Fibroblast of mammary gland (primary cell): ENCODE measurements at places on chromosomes 2 and 18.

- DNase-seq: peak; percentile 70
Observed at GRCh38 chr2:33033606-33034081, 86.9 kb downstream of the LTBP1 start.

DNA sequence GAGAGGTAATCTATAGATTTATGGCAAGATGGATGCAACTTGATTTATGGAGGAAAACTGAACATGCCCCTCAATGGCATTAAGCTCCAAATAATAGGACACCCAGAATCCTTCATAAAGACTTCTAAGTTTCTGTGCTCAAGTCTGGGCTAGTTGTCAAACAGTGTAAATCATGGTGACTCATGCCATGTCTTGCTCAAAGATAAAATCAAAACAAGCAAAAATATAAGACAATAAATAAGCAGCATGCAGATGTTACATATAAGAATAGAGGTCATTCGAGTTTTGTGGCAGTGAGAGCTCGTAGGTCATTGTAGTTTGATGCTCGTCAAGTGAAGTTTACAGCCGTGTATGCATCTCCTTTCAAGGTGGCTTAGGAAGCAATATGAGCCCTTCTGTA is 403.2 kb downstream of the THSD7B start:
- peak; percentile 75 for DNase-seq

DNA sequence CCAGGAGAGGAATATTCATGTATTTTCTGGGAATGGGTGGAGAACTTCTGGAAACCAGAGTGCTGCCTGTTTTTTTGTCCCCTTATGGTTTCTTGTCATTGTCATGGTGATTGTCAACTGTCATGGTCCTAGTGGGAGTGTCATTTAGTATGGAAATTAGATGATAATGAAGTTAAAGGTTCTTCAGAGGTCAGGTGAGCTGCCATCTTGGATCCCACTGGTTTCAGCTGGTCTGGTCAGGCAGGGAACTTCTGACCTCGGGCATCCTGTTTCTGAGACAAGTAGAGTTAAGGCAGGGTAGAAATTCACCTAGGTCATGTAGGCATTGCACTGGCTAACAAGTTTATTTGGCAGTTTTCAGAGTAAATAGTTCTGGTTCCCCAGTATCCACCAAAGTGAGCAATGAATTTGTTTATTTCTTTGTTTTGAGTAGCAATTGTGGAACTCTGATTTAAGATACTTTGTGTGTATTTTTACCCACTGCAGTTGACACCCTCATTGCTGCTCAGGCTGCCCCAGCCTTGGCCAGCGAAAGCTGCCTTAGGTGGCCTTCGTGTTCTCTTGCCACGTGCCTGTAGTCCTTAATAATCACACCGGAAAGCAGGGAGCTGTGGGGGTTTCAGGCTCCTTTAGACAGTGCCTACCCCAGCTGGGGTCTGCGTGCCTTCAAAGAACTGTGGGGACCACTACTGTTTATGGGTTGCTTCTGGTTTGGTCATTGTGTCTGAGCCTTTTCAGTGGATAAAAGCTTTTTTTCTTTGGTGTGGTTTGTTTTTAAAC is 48.7 kb downstream of the NCK2 start:
- DNase-seq: no peak

- DNase-seq: peak; percentile 54
Observed at GRCh38 chr2:57181315-57182038, 865.1 kb upstream of the VRK2 start.

- DNase-seq: no peak
Observed at GRCh38 chr2:46143429-46144132, 153.6 kb upstream of the EPAS1 start.

DNA sequence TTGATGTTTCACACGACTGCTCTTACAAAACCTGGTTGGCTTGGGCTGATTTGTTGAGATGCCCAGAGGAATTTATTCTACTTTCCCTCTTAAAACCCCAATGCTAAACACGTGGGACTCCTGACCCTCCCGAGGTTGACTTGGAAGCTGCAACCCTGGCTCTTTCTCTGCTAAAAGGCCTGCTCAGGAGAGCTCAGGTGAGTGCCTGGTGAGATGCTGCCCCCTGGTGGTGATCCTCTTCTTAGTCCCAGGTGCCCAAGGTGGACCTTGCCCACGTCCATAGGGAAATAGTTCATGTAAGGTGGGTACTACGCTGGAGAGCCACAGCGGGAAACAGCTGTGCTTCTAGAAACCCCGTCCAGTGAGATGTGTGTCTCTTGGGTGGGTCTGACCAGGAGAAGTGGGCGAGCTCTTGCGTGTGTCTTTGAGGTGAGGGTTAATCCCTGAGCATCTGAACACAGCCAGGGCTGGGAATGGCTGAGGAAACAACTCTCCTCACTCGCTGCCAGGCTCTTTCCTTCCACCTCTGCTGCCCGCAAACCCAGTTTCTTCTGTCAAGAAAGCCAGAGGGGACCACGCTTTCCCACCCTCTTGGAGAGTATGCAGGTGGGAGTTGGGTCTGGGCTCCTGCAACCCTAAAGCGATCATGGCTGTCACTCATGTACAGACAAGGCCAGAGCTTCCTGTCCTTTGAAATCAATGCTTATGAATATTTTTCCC is 25.5 kb upstream of the PXDN start:
- peak; percentile 61 for DNase-seq

DNA sequence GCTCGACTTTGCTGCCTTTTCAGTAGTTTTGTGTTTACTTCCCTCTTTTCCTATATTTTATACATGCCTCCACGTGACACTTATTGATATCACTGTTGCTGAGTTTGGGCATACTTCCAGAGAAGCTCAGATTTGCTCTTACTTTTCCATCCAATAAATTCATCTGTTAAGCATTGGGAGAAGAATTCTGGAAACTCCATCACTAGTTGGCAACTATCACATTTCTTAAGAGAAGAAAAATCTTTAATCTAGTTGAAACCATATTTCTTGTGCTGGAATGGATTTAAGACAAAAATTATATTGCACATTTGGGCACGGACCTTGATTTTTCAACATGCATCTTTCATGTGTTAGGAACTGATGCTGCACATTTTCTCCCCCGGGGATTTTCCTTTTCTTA is 52.6 kb upstream of the CPO start:
- no peak for DNase-seq

DNA sequence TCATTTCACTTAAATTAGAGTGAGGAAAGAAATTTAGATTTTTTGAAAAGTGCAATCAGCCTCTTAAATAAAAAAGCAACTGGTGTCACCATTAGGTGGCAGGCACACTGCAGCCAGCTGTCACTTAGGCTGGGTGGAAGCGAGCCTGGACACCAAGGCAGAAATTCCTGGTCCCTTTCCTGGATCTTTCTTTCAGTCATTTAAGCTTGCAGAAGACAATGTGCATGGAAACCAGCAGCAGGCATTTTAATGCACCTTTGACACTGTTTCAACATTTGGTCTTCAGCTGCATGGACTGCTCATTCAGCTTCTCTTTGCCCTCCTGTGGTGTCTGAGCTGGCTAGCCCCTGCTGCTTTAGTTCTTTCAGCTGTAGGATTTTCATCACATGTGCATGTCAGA is 61.0 kb downstream of the AQP4 start:
- no peak for DNase-seq

GRCh38 chr18:363301-364085 is 95.6 kb upstream of the THOC1 start:
- DNase-seq: peak; percentile 94

GRCh38 chr2:160968183-160968582 is 192.0 kb upstream of the TANK start:
- no peak for DNase-seq

GRCh38 chr18:9705183-9705829 is 2.8 kb upstream of the RAB31 start:
- DNase-seq: peak; percentile 82

GRCh38 chr2:182229297-182229696 is 197.5 kb downstream of the PDE1A start:
- DNase-seq: peak; percentile 55

DNA sequence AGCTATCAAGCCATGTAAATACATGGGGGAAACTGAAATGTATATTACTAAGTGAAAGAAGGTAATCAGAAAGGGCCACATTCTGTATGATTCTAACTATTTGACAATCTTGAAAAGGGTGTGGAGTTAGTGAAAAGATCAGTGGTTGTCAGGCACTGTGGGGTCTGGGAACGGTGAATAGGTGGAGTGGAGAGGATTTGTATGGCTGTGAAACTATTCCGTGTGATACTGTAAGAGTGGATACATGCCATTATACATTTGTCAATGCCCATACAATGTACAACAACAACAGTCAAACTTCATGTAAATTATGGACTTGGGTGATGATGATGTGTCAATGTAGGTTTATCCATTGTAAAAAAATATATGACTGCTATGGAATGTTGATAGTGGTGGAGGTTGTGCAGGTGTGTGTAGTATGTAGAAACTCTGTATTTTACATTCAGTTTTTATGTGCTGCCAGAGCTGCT is 1116.2 kb downstream of the SUCLG1 start:
- DNase-seq: no peak

- DNase-seq: peak; percentile 91
Observed at GRCh38 chr2:177242121-177242987, 22.2 kb downstream of the NFE2L2 start.

DNA sequence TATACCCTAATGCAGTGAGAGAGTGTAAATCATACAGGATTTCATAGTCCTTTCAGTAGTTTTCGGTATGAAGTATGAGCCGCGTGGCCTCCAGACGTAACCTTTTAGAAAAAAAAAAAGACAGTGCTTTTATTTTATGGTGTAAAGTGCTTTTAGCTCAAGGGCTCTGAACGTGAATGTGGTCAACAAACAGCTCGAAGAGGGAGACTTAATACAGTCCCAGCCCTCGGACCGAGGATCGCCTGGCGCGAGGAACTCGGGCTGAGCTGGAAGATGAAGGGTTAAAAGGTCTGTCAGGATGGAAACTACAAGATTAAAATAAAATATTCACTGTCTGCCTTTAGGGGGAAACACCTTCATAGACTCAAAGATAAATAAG is 4.0 kb upstream of the BCL11A start:
- DNase-seq: no peak

DNA sequence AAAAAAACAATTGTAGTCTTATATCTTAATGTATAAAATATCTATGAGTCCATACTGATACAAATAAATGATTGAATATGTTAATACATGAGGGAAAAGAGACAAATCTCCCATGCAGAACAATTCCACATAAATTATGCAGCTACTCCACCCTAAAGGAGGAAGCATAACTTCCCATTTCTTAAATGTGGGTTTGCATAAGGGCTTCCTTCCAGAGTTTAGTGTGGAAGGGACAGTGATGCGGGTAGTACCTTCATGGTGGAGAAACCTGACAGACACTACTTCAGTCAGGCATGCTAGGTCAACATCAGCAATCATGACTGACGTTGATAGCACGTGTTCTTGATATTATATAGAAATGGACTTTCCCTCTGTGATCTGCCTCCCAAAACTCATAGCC is 146.9 kb upstream of the STON1 start:
- DNase-seq: no peak

DNA sequence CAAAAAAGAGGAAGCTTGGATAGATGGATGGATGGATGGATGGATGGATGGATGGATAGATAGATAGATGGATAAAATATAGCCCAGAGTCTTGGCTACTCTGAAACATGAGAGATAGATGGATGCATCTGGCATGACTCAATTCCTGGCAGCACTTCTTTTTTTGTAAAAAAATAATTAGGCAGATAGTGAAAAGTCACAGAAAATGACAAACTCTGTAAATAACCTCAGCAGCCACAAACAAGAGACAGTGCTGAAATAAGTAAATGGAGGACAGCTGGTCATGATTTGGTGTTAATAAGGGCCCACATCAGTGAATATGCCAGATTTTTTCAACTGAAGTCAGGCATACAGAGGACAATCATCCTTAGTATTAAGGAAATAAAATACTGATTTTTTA is 585.0 kb upstream of the GCFC2 start:
- DNase-seq: no peak

GRCh38 chr2:70668432-70668831 is 99.6 kb downstream of the ADD2 start:
- DNase-seq: no peak

DNA sequence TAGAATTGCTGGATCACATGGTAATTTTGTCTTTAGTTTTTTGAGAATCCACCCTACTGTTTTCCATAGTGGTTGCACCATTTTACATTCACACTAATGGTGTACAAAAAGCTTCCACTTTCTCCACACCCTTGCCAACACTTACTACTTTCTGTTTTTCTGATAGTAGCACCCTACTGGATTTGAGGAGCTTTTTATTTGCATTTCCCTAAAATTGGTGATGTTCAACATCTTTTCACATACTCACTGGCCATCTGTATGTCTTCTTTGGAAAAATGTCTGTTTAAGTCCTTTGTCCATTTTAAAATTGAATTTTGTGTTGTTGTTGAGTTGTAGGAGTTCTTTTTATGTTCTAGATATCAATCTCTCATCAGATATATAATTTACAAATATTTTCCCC is 3.5 kb downstream of the POLR1A start:
- no peak for DNase-seq

GRCh38 chr18:46072959-46073358 is 899 bp upstream of the PSTPIP2 start:
- DNase-seq: no peak

DNA sequence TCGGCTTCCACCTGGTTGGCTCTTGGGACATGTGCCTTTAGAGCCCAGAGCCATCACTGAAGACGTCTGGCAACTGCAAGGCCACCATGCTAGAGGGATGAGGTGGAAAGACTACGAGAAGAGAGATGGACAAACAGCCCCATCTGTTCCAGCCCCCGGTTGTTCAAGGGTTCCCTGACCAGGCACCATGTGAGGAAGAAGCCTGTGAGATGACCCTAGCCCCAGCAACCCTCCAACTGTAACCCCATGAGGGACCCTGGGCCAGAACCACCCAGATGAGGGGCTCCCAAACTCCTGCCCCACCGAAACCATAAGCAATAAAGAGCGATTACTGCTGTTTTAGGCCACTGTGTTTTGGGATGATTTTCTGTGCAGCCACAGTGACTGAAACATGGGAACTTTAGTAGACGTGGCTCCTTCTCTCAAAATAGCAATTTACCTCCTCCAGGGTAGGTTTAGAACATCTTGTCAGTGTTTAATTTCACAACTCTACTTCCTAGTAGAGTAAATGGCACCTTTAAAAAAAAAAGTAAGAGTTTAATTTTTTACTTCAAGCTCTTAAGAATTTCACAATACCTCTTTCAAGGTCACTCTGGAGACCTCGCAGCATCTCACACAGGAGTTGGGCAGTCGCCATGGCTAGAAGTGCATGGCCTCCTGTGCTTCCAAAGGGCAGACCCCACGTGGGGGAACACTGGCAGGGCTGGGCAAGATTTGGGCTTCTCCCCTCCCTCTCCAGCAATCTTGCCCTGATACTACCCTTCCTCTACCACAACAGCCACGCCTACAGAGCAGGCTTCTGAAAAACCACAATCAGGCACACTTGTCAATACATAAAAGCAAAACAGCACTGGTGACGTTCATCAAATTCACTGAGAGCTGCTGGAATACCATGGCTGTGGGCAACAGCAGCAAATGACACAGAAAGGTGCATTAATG is 48.8 kb downstream of the TMEM163 start:
- no peak for DNase-seq

DNA sequence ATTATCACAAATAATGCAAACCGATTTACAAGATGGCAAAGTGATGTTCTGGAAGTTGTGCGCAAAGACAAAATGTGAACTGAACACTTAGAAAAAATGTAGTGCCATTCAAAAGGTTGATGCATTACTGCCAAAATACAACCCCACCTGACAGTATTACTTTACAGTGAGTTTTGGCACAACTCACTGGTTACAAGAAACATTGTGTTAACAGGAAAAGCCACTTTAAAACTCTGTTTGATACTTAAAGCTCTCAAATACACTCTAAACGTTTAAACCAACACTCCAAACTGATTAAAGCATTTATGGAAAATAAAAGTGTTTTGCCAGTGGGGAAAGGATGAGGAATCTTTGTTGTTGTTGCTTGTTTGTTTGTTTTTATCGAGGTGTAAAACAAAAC is 173.4 kb upstream of the SATB2 start:
- no peak for DNase-seq
